NB4 (cell line): ENCODE measurements at places on chromosomes 6 and 20.

DNA sequence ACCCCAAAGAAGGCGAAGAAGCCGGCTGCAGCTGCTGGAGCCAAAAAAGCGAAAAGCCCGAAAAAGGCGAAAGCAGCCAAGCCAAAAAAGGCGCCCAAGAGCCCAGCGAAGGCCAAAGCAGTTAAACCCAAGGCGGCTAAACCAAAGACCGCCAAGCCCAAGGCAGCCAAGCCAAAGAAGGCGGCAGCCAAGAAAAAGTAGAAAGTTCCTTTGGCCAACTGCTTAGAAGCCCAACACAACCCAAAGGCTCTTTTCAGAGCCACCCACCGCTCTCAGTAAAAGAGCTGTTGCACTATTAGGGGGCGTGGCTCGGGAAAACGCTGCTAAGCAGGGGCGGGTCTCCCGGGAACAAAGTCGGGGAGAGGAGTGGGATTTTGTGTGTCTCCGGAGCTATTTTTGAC is 69.6 kb downstream of the HFE start:
- DNase-seq: peak; percentile 89

GRCh38 chr6:52377538-52378221 is 15.7 kb downstream of the PAQR8 start:
- peak; percentile 39 for DNase-seq

DNA sequence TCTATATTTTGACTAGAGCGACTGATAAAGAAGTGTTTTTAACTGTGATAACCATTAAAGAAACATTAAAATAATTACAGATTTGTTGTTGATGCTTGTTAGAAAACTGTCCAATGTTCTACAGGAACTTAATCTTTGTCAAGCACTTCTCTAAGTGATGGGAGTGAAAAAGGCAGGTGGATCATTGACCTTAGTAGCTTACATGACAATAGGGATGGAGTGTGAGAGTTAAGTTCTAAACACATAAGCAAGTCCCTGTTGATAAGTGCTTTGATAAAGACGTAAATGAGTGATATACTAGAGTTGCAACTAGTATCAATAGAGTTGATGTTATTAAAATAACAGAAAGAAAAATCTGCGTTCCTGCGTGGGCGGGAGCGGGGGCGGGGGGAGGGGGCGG is 931.5 kb upstream of the EPHA7 start:
- DNase-seq: no peak

- DNase-seq: no peak
Observed at GRCh38 chr6:20137240-20137639, 75.0 kb downstream of the MBOAT1 start.

DNA sequence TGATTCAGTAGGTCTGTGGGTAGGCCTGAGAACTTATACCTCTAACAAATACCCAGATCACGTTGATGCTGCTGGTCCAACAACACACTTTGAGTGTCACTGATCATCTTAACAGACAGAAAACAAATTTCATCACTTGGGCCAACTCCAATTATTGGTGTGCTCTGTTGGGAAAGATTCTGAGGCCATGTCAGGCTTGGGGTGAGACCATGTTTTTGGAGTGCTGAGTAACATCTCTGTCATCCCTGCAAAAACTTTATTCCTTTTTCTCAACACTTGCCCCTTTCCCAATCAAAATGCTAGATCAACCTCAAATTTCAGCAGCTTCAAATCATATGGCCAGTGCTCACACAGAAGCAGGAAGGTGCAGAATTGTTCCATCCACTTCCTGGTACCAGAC is 108.8 kb upstream of the TENT5A start:
- no peak for DNase-seq

DNA sequence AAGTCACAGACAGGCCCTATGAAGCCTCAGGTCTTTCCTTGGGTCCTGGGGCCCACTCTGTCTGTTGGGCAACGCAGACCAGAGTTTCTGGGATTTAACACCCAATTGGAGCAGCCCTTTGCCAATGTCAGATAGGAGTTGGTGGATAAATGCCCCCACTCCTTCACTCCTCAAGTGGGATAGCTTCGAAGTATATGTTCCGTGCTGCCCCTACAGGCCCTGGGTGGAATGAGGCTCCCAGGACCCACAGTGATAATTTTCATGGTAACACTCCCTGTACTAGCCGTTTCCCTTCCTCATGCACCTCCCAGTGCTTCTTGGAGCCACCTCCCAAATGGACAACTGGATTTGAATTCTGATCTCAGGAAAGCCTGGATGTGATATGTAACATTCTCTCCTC is 145.4 kb downstream of the FOXA2 start:
- peak; percentile 10 for DNase-seq

DNA sequence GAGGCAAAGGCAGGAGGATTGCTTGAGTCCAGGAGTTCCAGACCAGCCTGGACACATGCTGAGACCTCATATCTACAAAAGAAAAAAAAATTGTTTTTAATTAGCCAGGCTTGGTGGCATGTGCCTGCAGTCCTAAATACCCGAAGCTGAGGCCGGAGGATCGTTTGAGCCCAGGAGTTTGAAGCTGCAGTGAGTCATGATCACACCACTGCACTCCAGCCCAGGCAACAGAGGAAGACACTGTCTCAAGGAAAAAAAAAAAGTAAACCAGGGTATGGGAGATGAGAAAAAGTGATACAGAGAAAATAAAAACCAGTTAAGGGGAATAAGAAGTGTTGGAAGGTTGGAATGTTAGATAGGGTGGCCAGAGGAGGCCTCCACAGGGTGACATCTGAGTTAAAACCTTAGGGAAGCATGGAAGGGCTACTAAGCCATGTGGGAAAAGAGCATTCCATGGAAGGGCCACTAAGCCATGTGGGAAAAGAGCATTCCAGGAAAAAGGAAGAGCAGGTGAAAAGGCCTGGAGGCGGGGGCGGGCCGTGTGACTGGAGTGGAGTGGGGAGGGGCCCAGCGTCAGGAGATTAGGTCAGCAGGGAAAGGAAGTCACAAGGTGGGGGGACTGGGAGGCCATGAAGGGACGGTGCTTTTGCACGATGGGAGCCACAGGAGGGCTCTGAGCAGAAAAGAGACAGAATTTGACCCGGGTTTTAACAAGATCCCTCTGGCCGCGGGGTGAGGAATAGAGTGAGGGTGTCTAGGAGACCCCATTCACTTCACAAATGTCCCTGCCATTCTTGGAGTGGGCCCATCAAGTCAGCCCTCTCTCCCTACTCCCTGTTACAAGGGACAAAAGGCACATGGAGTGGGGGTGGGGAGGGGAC is 18.3 kb downstream of the CPNE5 start:
- peak; percentile 48 for DNase-seq

DNA sequence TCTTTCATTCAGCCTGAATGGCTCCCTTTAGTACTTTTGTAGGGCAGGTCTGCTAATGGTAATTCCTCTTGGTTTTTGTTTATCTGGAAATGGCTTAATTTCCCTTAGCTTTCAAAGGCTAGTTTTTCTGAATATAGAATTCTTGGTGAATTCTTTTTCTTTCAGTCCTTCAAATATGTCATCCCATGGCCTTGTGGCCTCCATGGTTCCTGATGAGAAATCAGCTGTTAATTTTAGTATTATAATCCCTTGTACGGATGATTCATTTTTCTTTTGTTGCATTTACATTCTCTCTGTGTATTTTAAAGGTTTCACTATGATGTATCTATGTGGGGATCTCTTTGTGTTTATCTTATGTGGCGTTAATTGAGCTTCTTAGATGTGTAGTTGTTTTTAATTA is 179.6 kb upstream of the ARG1 start:
- DNase-seq: no peak

DNA sequence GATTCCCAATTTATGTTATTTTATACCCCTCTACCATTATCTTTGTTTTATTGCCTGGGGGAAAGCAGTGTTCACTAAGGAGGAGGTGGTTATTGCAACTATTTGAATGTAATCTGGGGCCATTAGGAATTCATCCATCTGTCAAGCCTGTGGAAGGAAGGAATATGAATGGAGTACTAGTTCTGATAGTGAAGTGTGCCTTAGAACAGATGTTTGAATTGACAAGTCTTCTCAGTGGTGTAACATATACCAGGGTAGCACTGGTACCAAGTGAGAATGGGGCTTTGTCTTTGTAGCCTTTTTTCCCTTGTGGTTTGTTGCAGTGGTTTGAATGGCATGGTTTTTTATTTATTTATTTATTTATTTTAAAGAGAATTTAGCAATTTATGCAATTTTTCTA is 27.9 kb upstream of the HDAC2 start:
- DNase-seq: no peak

DNA sequence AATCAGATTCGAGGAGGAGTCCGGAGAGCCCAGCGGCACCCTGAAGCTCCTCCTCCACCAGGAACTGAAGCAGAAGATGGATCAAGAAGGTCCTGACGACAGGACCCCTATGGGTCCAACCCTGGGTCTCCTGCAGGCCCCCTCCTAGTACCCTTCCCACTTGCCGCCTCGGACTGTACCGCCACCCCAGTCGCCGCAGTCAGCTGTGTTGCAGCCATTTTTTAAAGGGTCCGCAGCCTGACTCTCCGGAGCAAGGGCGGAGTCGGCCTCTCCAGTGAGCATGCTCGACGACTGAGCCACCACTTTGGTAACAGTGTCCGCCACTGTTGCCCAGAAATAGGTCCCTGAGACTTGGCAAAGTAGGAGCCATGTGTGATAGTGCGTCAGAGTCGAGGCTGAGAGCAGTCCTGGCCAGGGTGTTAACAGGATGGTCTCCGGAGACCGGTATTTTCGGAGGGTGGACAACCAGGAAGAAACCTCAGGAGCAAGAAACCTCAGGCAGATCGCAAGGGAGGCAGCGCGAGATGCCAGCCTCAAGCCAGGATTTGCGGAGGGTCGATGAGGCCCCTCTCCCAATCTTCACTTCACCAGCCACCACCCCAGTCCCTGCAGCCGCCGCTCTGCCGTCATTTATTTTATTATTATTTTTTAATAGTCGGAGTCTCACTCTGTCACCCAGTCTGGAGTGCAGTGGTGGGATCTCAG is 294.6 kb upstream of the ZNF337 start:
- DNase-seq: no peak

DNA sequence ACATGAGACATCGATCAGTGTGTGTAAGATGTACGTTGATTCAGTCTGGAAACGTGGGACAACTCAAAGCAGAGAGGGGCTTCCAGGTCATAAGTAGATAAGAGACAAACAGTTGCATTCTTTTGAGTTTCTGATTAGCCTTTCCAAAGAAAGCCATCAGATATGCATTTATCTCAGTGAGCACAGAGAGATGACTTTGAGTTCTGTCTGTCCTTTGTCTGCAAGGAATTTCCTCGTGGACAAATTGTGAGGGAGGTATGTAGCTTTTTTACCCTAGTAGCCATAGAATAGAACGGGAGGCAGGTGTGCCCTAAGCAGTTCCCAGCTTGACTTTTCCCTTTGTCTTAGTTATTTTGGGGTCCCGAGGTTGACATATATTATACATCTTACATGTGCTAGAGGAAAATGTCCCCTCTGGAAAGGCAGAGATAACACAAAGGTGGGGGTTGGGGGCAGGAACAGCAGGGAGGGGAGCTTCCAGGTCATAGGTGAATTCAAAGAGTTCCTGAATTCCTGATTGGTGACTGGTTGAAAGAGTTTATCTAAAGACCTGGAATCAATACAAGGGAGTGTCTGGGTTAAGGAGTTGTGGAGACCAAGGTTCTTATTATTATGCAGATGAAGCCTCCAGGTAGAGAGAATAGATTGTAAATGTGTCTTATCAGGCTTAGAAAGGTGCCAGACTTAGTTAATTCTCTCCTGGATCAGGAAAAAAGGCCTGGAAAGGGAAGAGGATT is 237.0 kb downstream of the NFATC2 start:
- no peak for DNase-seq

DNA sequence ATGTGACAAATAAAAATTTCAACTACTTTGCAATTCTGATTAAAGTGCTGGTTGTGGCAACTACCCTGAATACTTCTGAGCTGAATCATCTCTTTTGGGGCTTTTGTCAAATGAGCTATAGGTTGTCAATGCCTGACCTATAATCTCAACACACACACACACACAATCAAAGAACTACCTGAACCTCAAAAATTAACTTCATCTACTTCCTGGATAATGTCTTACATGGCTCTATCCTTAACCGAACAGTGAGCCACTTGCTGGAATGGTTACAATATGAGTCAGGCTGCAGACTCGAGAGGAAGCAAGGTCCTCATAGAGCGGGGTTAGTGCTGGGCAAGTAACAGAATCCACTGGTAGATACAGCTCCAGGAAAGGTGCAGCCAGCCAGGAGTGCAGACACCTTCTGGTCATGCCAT is 70.6 kb upstream of the DST start:
- DNase-seq: no peak

GRCh38 chr6:130896249-130896648 is 69.0 kb downstream of the SMLR1 start:
- no peak for DNase-seq

DNA sequence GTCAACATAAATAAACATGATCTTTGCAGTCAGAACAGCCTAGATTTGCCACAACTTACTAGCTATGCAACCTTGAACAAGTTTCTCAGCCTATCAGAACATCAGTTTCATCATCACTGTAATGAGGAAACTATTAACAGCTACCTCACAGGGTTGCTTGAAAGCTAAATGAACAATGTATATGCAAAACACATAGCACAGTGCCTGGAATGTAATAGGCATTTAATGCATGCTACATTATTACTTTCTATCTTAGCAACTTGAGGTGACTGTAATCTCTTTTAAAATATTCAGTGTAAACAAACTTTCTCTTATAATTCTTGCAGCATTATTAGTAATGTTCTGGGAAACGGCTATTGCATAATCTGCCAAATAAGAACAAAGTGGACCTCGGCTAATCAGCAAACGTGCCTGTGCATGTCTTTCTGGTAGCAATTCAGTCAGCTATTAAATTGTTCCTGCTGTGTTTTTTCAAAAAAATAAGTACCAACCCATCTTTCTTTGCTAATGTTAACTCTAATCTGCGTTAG is 61.5 kb downstream of the SYNE1 start:
- DNase-seq: peak; percentile 10

DNA sequence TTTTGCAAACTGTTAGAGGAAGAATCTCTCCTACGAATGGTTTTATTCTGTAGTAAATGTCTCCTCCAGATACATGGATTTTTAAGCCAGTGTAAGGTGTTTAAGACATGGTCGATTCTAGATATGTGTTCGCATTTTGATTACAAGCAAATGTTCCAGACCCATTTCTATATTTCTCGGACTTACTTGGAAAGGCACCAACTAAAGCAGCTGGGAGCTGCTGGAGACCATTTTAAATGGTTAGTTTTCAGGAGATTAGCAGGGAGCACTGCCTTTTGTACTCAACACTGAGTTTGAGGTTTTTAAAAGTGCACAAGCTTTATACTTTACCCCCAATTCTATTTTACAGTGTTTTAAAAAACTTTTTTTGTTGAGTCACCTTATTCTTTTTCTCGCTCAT is 857.0 kb downstream of the KIF16B start:
- no peak for DNase-seq

DNA sequence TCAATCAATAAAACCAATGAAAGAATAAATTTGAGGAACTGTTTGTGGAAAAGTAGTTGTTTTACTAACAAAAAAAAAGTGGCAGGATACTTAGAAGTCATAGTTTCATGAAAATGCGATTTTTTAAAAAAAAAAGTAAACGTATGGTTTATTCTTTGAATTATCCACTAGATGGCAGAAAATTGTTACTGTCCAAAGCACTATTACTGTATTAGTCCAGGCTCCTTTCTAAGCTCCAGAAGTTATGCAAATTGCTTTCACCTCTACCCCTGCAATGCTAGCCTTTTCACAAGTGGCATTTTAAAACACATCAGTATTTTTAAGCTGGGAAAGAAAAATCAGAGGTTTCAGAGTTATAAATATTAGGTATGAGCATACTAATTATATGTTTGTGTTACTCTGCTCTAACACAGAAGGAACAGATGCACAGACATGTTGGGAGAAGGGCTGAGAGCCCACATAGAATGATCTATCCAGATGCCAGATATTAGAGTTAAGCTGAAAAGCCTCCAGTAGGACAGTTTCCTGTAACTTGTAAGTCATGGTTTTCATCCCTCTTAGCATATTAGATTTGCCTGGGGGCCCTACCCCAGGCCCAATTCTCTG is 63.9 kb downstream of the FHL5 start:
- DNase-seq: peak; percentile 41

- no peak for DNase-seq
Observed at GRCh38 chr6:168676552-168677322, 235.8 kb downstream of the SMOC2 start.
